Kidney tubule cell (primary cell): ENCODE measurements at places on chromosomes 5 and 9.

GRCh38 chr9:72911247-72911775 lies 41.5 kb downstream of the ALDH1A1 start:
- DNase-seq = no peak

GRCh38 chr5:179195561-179196404 lies 135.6 kb downstream of the ZNF354C start:
- no peak for DNase-seq

DNA sequence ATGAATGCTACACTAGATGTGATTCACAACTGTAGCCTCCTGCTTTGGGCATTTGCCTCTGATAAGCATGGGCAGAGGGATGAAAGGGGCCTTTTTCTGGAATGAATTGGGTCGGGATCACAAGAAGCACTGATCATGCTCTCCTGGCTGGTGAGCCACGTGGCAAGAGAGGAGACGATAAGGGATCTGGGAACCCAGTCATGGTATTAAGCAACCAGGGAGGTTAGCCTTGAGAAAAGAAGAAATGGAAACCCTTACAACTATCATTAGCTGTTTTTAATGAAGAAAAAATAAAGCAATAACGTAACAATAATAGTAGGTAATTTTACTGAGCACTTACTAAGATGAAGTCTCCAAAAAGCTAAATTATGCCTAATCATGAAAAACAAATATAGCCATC lies 50.0 kb upstream of the RAI14 start:
- no peak for DNase-seq

DNA sequence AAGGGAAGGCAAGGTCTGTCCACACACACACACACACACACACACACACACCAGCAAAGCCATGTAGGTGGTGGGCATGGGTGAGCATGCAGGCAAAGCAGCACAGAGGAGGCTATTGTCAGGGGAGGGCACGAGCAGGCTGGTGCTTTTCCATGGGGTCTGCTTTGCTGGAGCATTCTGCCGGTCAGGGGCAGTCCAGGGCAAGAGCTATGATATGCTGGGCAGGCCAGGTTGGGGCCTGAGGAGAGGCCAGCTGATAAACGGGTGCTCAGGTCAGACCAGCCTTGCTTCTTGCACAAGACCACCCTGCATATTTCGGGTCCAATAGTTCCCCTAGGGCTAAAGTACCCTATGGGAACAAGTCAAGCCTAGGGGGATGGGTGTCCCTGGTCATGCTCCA lies 253.9 kb upstream of the DMAC1 start:
- no peak for DNase-seq

- DNase-seq = peak; percentile 23
Measured at GRCh38 chr5:176481711-176482110, 33.5 kb downstream of the FAF2 start.

DNA sequence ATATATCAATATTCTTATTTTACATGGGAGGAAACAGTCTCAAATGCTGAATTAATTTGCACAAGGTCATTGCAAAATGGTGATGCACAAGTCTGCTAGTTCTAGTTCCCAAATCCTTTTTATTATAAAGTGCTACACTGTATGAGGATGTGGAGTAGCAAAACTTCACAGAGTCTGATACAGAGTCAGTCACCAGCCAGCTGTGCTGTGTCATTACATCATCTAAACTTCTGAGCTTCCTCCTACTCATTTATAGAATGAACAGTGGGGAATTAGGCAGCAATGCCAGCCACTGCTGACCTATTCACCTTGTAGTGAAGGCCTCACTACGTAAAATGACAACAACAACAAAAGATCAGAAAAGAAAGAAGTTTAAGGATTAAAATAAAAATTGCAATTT lies 357.8 kb downstream of the TMEM167A start:
- peak; percentile 62 for DNase-seq

DNA sequence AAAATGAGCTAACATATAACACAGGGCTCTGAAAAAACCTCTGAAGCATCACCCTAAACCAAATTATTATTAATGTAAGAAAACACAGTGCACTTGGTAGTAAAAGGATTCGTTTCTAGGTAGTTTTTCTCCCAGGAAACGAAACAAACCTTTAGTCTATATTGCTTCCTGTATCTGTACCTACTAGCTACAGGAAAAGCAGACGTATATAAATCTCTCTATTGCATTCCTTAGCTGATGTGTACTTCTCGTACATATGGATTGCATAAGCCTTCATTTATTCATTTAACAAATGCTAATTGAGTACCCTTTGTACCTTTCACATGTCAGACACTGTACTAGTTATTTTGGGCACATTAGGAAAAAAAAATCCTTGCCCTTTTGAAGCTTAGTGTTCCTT lies 85.0 kb upstream of the RASA1 start:
- DNase-seq = no peak

DNA sequence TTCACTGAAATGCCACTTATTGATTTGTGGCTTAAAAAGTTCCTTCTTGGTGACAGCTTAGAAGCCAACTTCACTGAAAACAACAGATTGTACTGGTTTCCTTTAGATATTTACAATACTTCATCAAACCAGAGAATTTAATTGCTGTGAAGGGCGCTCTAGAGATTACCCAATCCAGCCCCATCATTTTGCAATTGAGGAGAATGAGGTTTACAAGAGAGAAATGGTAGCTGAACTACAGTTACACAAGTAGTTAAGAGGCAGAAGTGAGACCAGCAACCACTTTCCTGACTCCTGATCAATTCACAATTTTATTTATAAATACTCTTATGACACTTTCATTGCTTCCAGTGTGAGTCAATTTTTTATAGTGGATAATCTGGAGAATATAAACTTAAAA lies 103.5 kb upstream of the APC start:
- no peak for DNase-seq

- no peak for DNase-seq
Measured at GRCh38 chr9:27192291-27192960, 83.4 kb downstream of the TEK start.

DNA sequence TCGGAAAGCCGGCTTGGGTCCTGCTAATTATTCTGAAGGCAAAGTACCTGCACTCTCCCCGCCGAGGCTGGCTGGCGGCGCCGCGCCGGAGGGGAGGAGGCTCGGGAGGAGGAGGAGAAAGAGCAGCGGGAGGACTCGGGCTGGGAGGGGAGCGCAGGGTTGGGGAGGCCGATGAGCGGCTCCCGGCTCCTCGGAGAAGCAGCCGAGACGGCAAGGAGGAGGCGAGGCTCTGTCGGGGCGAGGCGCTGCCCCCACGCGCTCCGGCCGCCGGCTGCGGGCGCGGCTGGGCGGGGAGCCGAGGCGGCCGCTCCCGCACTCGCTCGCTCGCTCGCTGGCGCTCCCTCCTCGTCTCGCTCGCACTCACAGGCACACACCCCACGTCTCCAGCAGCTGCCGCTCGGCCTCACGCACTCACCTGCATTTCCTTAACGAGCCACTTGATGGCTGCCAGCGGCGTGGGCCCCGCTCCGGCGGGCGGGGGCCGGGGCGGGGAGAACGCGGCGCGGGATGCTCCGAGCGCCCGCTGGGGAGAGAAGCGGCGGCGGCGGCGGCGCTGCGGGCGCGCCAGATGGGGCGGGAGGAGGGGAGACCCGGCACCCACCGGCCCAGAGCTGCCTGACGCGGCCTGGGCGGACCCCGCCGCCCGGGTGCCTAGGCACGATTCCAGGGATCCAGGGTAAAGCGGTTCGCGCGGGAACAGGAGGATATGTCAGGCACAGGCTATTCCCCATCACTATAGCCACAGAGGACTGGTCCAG lies at the start of gene PTPRD:
PTPRD (minus strand) TSS at position 362 of the 758 bp plus-strand sequence.
- peak; percentile 63 for DNase-seq

GRCh38 chr5:18244309-18244708 lies 610.0 kb downstream of the TAF11L14 start:
- DNase-seq = no peak

DNA sequence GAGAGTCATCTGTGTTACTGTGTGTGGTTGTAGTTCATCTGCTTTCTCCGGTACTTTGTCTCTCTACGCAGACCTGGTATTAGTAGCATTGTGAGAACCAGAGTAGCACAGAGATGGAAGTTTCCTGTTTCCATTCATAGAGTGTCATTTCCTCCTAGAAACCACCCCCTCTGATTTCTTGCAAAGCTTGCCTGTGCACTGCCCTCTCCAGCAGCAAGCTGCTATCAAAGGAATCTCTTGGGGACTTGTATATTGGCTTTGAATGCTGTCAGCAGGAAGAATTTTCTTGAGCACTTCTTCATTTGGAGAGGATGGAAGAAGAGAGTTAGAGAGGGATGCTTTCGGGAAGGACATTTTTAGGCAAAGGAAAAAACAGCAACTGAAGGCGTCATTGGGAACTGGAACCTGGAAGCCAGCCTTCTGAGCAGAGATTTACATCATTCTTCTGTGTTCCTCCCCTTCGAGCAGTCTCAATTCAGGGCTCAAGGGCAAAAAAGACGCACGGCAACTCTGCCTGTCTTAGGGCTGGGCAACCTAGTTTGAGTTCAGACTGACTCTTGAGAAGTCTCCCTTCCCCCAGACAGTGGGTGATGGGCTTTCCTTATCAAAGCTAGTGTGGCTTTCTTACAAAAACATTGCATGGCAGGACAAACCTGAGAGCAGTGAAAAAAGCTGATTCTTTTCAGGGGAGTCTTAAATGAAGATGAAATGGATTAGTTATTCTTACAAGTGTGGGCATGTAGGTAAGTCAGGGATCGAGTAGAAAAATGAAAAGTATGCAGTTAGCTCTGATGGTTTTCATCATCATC lies 226.3 kb downstream of the AOPEP start:
- DNase-seq = no peak

- peak; percentile 86 for DNase-seq
Measured at GRCh38 chr9:16964228-16964627, 93.8 kb upstream of the BNC2 start.

- peak; percentile 98 for DNase-seq
Measured at GRCh38 chr5:66440202-66440680, 156.0 kb upstream of the MAST4 start.

- no peak for DNase-seq
Measured at GRCh38 chr9:15299374-15299939, 7.6 kb downstream of the TTC39B start.

DNA sequence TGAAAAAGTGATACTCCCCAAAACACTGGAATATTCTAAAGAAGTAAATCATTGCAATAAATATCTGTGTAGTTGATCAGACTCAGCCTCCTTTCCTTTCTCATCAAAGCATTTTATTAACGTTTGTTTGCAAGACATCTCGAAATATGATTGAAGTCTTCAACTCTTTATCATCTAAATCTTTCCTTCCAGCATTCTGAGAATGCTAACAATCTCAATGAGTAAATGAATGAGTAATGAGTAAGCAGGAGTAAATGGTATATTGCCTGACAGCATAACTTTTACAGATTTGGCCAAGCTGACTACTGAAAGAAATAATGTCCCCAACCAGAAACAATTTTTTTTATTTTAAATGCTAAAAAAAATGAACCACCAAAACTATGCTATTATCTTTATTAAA lies 157.1 kb downstream of the SLCO4C1 start:
- DNase-seq = no peak

DNA sequence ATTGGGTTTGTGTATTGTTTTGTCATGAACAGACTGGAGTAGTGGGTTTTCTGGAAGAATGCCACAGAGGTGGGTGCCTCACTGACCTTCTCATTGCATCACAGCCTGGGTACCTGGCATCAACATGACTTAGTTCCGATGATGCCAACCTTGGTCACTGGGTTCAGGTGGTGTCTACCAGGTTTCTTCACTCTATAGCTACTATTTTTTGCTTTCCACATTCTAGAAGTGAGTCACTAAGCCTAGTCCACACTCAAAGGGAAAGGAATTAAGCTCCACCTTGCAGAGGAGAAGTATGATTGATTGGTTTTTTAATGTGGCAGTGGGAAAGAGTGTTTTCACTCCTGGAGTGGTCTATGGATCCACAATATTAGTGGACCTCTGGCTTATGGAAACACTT lies 391.9 kb downstream of the DMRT2 start:
- no peak for DNase-seq

- DNase-seq = no peak
Measured at GRCh38 chr9:106890608-106891007, 27.6 kb downstream of the ZNF462 start.

- no peak for DNase-seq
Measured at GRCh38 chr5:110476164-110476563, 250.3 kb downstream of the TMEM232 start.

- peak; percentile 78 for DNase-seq
Measured at GRCh38 chr5:150066901-150067396, 19.4 kb downstream of the CSF1R start.

DNA sequence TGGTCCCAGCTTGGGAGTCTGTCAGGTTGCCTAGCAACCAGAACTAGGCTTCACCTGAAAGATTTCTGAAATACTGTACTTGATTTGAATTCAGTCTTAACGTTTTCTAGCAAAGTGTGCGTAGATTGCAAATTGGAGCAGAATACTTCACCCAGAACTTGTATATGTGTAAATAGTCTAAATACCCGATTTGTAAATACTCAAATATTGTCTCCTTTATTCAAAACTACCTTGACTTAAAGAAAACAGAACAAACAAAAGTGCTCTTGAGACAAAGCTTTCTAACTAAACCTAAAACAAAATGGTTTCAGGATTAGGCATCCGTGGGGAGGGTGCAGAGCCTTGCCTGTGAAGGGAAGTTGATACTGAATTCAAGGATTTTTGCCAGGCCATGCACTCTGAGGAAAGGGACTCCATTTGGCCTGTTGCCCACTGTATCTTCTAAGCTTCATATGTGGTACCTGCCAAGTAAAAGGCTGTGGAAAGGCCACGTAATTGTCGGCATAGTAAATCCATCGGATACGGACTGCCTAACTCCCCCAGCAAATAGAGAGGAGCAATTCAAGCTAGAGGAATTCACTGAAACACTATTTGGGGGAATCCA lies 744 bp upstream of the HMGCS1 start:
- DNase-seq = no peak

- no peak for DNase-seq
Measured at GRCh38 chr9:33260372-33260771, 4.1 kb downstream of the BAG1 start.

DNA sequence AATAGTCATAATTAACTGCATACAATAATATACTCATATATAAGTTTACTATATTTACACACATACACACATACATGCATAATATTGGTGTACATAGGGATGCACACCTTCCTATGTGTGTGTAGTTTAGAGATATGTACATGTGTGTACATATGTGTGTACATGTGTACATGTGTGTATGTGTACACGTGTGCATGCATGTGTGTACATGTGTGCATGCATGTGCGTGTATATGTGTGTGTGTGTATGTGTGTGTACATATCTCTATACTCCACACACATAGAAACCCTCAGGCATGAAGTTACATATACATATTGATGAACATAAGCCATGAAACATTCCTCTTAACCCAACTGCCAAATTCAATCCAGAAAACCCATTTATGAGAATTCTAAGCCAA lies 547.8 kb downstream of the TLR4 start:
- DNase-seq = no peak
